ENCODE measurements at places on chromosomes 5 and 9. TPM values are rescaled to one million over a fixed set of nuclear protein-coding genes. Genes with fewer than 3 reads are reported as not detected.

Gene RIMOC1
- 28.7 TPM for total RNA-seq

Gene DOLPP1
- total RNA-seq = 20.2 TPM

DNA sequence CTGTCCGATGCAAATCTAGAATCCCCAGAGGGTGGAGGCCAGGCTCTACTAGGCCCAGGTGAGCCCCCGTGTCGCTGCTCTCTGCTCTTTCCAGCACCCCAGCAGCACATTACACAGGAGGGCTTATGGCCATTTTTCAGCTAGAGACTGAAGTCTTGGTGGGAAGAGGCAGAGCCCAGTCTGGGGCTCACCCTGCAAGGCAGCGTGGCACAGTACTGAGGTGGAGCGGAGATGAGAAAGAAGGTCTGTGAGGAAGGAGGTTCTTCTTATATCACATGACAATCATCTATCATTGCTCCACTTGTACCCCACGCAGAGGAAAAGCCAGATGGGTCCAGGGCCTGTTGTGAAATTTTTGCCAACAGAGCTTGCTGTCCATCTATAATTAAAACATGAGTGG, 10.0 kb upstream of the KIF12 start:
- no peaks in the 10 kb centered on the region for H3K4me1 ChIP-seq
- no peak for DNase-seq
- no peak overlapping the region for H3K27ac ChIP-seq

DNA sequence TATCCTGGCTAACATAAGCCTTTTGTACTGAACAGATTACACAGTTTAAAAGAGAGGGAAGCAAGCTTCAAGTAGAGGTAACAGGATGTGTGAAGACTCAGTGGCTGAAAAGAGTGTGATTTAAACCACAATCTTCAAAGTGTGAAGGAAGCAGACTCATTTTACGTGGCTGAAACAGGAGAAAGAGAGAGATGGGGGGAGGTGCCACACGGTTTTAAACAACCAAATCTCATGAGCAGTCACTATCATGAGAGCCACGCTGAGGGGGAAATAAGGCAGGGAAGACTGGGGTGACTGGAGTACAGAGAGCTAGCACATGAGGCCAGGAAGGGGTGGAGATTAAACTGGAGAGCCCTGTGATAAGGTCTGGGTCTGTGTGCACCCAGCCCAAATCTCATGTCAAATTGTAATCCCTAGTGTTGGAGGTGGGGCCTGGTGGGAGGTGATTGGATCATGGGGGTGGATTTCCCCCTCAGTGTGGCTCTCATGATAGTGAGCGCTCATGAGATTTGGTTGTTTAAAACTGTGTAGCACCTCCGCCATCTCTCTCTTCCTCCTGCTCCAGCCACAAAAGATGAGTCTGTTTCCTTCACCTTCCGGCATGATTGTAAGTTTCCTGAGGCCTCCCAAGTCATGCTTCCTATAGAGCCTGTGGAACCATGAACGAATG, 318.6 kb upstream of the CD180 start:
- peak; percentile 26 for DNase-seq
- no peaks in the 10 kb centered on the region for H3K36me3 ChIP-seq
- H3K27ac ChIP-seq = no peak overlapping the region
- H3K4me1 ChIP-seq = peaks cover 24% of the 10 kb centered on the region
- H3K27me3 ChIP-seq = peaks cover 5% of the 10 kb centered on the region
- H3K4me3 ChIP-seq = no peak overlapping the region

GRCh38 chr9:20466328-20467008, 155.8 kb downstream of the MLLT3 start:
- H3K4me1 ChIP-seq = peaks cover 4% of the 10 kb centered on the region
- no peak overlapping the region for H3K4me3 ChIP-seq
- no peak overlapping the region for H3K27ac ChIP-seq
- H3K27me3 ChIP-seq = no peaks in the 10 kb centered on the region

GRCh38 chr9:11871852-11872251, 821.3 kb upstream of the TYRP1 start:
- H3K27ac ChIP-seq = no peak overlapping the region
- H3K27me3 ChIP-seq = no peaks in the 10 kb centered on the region
- H3K4me1 ChIP-seq = no peaks in the 10 kb centered on the region
- H3K36me3 ChIP-seq = no peaks in the 10 kb centered on the region
- no peak for DNase-seq

- no peaks in the 10 kb centered on the region for H3K27me3 ChIP-seq
- H3K27ac ChIP-seq = no peak overlapping the region
- peaks cover 22% of the 10 kb centered on the region for H3K36me3 ChIP-seq
- H3K4me3 ChIP-seq = no peak overlapping the region
- no peaks in the 10 kb centered on the region for H3K4me1 ChIP-seq
Observed at GRCh38 chr9:96040591-96041461, 165.3 kb downstream of the ERCC6L2 start.

DNA sequence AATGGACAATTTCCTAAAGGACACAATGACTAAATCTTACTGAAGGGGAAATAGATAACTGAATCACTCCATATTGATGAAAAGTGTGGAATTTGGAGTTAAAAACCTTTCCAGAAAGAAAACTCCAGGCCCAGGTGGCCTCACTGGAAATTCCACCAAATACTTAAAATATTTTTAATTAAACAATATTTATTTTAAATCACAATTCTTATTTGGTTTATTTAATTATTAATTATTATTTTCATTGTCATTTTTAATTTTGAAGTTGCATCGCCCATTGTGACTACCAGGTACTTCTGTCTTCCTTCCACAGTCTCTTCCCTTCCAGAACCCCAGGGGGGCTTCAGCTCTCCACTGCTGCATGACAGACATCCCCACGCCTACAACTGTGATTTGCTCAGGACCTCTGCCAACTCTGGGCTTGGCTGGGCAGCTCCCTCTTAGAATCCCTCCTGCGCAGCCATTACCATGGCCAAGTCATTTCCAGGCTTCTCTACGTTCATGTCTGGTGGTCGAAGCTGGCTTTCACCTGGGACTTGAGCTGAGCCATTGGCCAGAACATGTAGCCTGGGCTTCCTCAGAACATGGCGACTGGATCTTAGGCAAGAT, 16.4 kb upstream of the GADD45G start:
- no peak overlapping the region for H3K27ac ChIP-seq
- H3K4me3 ChIP-seq = no peak overlapping the region
- H3K36me3 ChIP-seq = no peaks in the 10 kb centered on the region

DNA sequence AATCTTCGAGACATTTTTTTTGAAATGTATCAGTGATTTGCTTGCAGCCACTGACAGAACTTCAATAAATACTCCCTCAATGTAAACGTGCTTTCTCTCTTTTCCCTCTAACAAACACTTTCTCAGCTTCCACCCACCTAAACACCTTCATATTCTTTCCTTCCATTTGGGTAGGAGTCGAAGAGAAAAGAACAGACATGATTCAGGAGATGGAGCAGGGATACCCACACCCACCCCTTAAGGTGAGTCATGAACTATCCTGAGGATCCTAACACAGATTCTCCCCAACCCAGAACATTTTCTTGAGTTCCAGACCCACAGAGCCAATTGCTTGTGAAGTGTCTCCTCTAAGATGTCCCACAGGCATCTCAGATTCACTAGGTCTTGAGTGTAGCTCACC, 488.8 kb downstream of the CDK5RAP2 start:
- no peaks in the 10 kb centered on the region for H3K4me1 ChIP-seq
- H3K4me3 ChIP-seq = no peak overlapping the region
- H3K36me3 ChIP-seq = no peaks in the 10 kb centered on the region
- DNase-seq = no peak
- no peak overlapping the region for H3K27ac ChIP-seq

DNA sequence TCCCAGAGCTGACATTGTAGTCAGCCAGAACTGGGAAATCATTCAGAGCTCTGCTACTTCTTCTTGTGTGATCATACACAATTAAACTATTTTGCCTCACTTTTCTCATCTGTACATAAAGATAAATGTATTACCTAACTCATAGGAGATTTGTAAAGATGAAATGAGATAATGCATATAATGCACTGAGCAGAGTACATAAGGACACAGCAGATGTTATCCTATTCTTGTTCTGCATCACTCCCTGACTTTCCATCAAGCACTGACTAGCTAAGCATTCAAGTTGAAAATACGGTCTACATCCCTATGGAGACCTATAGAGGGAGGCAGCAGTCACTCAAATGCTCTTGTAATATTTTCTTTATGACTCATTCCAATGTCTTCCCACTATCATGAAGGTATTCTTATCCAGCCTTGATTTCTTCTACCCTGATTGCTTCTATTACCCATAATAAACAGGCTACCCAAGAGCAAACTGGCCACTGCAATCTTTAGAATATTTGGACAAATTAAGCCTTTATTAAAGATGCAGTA, 16.3 kb upstream of the PRR16 start:
- no peaks in the 10 kb centered on the region for H3K4me1 ChIP-seq
- H3K27ac ChIP-seq = no peak overlapping the region
- DNase-seq = no peak
- no peaks in the 10 kb centered on the region for H3K27me3 ChIP-seq
- H3K4me3 ChIP-seq = no peak overlapping the region
- no peaks in the 10 kb centered on the region for H3K36me3 ChIP-seq

- peaks cover 42% of the 10 kb centered on the region for H3K36me3 ChIP-seq
- no peak overlapping the region for H3K27ac ChIP-seq
- H3K4me3 ChIP-seq = no peak overlapping the region
- no peak for DNase-seq
Observed at GRCh38 chr9:135951889-135952663, 9.1 kb downstream of the UBAC1 start.

DNA sequence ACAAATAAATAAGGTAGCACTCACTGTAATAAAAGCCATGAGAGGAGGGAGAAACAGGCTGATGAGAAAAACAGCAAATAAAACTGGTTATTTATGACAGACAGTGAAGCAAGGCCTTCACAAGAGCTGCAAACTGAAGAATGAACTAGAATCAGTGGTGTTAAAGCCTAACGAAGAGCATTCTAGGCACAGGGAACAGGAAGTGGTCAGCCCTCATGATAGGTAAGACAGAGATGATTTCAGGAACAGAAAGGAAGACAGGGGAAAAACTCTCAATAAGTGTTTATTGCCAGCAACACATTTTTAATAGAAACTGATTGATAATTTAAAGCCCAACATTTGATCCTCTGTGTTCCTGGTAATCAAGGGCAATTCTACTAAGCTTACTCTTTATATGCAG, 124.5 kb downstream of the EDIL3 start:
- H3K27ac ChIP-seq = no peak overlapping the region
- H3K27me3 ChIP-seq = no peaks in the 10 kb centered on the region
- no peak for DNase-seq
- no peaks in the 10 kb centered on the region for H3K4me1 ChIP-seq
- no peak overlapping the region for H3K4me3 ChIP-seq
- no peaks in the 10 kb centered on the region for H3K36me3 ChIP-seq

- H3K27ac ChIP-seq = no peak overlapping the region
- no peaks in the 10 kb centered on the region for H3K36me3 ChIP-seq
- no peak overlapping the region for H3K4me3 ChIP-seq
Observed at GRCh38 chr5:179852993-179853547, 5.5 kb downstream of the MRNIP start.

DNA sequence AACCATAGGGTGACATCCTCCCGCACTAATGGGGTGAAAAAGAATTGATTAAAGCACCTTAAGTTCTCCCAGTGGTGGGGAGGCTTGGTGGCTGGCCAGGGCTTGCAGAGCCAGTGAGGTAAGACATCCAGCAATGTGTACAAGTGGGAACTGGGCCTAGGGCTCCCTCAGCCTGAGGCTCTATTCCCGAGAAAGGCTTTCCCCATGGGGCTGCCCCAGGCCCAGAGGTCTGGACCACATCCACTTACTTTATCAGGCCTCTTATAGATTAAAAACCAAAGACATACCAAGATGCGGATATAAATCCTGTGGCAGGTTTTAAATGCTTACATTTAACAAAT, 35.3 kb downstream of the C5orf15 start:
- no peak for DNase-seq
- peak overlapping the region; percentile 69 for H3K27ac ChIP-seq
- H3K27me3 ChIP-seq = no peaks in the 10 kb centered on the region
- H3K4me1 ChIP-seq = peaks cover 52% of the 10 kb centered on the region
- H3K4me3 ChIP-seq = no peak overlapping the region
- no peaks in the 10 kb centered on the region for H3K36me3 ChIP-seq

- H3K27me3 ChIP-seq = peaks cover 18% of the 10 kb centered on the region
- no peak overlapping the region for H3K4me3 ChIP-seq
- no peak for DNase-seq
- no peaks in the 10 kb centered on the region for H3K36me3 ChIP-seq
Observed at GRCh38 chr5:100761192-100761591, 141.9 kb downstream of the ST8SIA4 start.

GRCh38 chr5:144203750-144204596, 33.3 kb downstream of the KCTD16 start:
- peaks cover 55% of the 10 kb centered on the region for H3K27me3 ChIP-seq
- DNase-seq = no peak
- H3K4me3 ChIP-seq = no peak overlapping the region
- H3K27ac ChIP-seq = no peak overlapping the region
- H3K4me1 ChIP-seq = peaks cover 5% of the 10 kb centered on the region

Data from activated T-helper 2 cell treated with anti-CD3 and anti-CD28 coated beads, Interferon-gamma antibody, Interleukin-2, Interleukin-4, amounts not matched to agents 10 μg/mL and 5 μg/mL and 100 μg/mL, durations not matched to agents 14 hours and 24 hours and 36 hours (primary cell).